ENCODE measurements at places on chromosomes 6 and 20.

DNA sequence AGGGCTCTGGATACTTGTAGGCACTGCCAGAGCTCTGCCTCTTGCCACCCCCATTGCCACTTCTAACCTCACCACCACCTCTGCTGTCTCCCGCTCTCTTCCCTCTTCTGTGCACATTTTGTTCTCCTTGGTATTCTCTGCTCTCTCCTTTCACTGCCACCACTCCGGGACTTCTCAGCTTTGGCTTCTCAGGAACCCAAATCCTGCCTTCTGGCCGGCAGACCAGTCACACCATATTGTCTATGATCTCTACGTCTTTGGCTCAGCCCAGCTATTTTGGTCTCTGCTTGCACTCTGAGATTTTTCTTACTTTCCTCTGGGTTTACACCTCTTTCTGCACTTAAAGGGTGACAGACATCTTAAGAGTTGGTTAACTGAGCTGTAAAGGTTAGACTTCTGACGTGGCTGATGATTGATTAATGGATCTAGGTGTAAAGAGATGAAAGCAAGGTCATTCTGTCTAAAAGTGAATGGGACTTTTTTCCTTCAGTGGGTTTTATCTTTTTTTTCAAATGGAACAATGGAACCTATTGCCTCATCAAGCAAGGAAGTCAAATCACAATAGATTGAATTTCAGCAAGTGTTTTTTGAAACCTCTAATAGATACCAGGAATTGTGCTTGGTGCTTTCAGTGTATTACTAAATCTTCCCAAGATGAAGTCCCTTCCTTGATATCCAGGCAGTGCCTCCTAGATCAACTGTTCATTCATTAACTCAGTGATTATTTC, 13.8 kb downstream of the MMP24 start:
- no peak for DNase-seq

GRCh38 chr20:13735826-13736225, 48.9 kb downstream of the ESF1 start:
- no peak for DNase-seq

DNA sequence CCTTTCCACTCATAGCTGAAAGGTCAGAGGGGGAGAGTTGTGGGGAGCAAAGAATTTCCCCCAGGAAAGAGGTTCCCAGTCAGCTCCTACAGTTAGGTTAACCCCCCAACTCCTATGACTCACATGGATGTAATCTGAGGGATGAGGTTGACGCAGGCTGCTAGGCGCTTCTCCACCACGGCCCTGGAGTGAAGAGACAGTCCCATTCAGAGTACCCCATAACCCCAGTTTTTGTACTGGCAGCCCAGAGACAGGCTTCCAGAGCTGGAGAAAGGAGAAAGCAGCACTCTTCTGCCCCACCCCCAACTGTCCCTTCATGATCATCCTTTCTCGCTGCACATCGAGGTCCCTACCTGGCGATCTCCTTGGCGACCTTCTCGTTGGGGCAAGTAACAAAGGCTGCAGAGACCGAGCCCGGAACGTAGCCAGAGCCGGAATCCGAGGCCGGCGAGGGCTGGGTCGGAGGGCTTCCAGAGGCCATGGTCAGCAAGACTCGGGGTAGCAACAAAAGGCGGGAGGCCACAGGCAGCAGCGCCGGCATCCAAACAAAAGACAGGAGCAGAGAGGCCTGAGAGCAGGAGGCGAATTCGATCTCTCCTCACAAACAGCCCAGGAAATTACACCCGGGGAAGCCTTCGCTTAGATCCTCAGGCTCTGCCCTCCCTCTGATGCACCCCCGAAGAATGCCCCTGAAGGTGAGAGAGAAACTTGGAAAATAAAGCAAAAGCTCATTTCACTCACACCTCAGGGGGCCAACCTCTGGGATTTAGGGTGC, 592 bp downstream of the CUTA start:
- no peak for DNase-seq

GRCh38 chr6:107822176-107823046, 1.7 kb downstream of the SCML4 start:
- DNase-seq, result no peak

GRCh38 chr6:108616973-108617372, 56.3 kb downstream of the FOXO3 start:
- no peak for DNase-seq

- no peak for DNase-seq
Observed at GRCh38 chr6:160795721-160796120, 93.7 kb downstream of the PLG start.

DNA sequence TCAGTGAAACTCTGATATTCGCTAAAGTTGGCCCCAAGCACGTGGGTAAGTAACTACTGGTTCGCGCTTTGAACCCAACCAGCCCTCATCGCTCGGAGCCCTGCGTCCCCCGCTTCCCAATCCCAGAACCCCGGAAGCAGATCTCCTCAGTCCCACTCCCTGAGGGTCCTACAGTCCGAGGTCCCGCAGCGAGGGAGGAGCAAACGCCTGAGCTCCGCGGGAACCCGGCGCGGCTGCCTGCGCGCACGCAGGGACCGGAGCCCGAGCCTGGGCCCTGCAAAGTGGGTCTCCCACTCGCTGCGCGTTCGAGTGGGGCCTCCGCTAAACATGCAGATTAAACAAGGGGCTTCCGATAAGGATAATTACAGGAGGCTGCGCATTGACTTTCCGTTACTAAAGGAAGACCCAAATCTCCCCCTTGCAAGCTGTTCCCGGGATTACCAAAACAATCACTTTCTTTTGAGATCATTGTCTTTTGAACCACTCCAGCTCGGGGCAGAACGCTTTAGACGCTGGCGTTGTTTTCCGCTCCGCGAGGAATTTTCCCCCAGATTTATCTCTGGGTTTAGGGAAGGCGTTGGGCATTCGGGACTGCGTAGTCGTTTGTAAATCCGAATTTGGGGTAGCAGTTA, 1.3 kb upstream of the VSX1 start:
- no peak for DNase-seq

DNA sequence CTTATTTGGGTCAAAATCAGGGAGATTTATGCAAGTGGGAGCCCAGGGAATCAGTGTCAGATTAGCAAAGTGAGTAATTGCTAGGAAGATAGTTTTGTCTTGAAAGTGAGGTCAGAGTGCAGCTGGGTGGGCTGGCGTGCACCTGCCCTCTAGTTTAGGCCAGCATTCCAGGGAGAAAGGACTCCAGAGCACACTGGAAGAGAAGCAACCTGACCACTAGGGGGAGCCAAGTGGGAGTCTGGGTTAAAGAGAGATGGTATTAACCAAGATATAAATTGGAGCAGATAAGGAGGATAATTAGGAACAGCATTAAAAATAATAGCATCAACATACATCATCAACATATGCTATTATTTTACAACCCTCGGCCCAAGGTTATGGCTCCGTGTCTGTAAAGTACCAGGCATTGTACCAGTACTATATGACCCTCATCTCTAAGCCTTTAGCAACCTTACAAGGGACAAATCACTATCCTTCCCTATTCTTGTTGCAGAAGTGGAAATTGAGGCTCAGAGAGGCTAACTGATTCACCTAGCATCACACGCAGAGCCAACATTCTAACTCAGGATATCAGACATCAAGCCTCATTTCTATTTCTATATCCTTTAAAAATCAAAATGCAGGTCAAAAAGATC, 57.8 kb downstream of the SLC2A10 start:
- DNase-seq, result peak; percentile 18

- DNase-seq, result no peak
Observed at GRCh38 chr6:100447900-100448748, 16.6 kb downstream of the SIM1 start.

DNA sequence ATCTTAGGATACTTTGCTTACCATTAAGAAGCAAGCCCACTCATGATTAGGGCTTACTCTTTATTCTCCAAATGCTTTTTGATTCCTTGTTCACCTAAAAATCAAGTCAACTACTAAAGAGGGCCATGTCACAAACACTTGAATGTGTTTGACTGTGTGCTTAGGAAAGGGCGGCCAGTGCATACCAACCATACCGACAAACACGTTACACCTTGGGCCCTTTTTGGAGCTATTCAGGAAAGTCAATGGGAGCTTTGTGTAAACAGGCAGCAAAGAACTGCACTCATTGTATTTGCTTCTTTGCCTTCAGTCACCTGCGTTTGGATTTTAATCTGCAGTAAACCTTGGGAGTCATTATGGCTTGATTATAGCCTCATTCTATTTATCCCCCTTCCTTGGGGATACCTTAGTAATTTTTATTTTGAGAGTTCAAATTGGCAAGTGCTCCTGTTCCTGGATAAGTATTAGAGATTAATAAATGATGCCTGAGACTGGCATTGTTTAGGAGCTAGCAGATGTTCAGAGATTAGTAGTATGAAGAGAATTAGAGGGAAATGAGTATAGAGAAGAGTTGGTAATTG, 102.6 kb upstream of the HDGFL1 start:
- DNase-seq, result no peak

DNA sequence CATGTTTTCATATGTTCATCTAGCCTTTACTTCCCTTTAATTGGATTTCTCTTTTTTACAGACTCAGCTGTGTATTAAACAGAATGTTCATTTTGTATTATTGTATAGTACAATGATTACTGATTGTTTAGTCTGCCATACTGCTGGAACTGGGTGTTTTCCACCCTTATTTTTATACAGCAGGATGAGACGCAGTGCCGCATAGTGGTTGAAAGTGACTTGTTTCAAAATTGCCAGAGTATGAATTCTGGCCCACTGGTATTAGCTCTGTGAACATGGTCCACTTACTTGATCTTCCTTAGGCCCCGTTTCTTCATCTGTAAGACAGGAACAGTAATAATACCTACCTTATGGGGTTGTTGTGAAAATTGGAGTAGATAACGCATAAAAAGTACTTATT, 22.1 kb downstream of the AFDN start:
- no peak for DNase-seq

GRCh38 chr20:64082126-64082731, 2.0 kb downstream of the LKAAEAR1 start:
- DNase-seq, result no peak

DNA sequence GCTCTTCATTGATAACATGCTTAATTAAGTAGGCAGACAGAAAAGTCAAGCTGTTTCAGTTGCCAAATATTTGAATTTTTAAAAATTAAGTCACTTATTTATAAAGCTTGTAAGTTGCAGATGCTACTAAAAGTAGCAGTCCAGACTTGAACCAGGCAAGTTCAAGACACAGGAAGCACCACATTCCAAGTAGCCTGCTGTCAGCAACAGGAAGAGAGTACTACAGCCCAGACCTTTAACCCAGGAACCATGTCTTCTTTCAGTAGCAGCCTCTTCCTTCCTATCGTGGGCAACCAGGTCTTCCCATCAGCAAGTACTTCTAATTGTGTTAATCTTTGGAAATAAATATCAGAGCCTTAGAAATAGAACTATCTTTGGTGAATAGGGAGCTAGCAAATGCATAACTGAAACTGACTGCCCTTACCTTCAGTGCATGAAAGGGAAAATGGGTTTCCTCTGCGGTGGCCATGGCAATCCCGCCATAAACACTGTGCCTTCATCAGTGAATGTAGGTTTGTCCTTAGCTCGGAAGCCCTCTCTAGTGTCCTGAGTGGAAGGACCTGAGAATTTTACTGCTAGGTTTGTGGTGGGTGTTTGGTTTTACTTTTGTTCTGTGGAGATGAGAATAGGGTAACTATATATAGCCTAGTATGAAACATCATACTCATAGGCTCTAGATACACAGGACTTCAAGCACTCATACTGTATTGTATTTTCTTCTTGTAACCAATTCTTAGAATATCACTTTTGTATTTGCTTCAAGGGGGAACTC, 95.6 kb downstream of the SYCP2 start:
- DNase-seq, result no peak

DNA sequence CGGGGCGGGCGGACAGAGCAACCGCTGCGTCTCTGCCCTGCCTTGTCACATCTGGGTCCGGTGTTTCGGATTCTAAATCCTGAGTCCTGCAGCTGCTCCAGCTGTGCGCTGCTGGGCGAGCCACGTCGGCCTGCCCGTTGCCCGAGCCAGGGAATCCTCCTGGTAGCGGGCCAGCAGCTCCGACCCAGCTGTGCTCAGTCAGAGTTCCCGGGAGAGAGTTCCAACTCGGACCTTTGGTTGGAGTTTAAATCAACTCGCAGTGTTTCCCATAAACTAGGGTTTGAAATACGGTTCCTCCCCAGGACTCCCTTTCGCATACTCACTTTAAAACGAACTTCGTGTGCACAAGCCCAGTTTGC, 315 bp upstream of the PDE10A start:
- DNase-seq, result no peak

- no peak for DNase-seq
Observed at GRCh38 chr20:63635431-63636141, 8.7 kb upstream of the GMEB2 start.

DNA sequence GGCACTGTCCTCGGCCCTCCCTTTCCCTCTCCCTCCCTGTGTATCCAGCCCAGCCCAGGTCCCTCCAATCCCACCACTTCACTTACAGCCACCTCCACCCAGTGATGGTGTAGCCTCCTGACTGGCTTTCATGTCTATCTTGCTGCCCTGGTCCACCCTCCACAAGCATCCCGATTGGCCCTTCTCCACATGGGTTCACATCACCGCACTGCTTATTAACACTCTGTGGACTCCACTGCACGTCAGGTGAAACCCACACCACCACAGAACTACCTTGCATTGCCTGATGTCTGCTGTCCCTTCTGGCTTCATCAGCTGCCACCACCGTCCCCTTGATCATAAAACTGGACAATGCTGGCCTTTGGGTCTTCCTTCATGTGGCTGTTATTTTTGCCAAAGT, 220.4 kb upstream of the ARID1B start:
- no peak for DNase-seq

GRCh38 chr6:113301651-113302050, 555.5 kb upstream of the MARCKS start:
- no peak for DNase-seq

DNA sequence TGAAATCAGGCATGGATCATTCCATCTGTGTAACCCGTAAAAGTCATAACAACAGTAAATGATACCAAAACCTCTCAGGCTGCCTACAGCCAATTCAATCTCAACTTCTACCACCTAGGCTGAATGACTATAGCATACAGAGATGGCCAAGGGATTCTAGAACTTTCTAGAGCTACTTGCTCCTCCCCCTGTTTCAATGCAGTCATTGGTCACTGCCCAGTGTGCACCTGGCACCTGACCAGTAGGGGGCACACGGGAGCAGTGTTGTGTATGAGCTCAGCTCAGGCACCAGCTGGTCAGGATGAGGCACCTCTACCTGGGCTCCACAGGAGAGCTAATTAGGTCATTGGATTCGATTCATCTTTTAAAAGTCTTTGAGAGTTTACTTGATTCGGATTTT, 86.2 kb downstream of the PLEKHG1 start:
- no peak for DNase-seq

GRCh38 chr20:497979-498378, 35.6 kb upstream of the TBC1D20 start:
- DNase-seq, result no peak

- DNase-seq, result no peak
Observed at GRCh38 chr6:128492386-128492785, 28.0 kb downstream of the PTPRK start.
